ENCODE measurements at places on chromosomes 3 and 15.

DNA sequence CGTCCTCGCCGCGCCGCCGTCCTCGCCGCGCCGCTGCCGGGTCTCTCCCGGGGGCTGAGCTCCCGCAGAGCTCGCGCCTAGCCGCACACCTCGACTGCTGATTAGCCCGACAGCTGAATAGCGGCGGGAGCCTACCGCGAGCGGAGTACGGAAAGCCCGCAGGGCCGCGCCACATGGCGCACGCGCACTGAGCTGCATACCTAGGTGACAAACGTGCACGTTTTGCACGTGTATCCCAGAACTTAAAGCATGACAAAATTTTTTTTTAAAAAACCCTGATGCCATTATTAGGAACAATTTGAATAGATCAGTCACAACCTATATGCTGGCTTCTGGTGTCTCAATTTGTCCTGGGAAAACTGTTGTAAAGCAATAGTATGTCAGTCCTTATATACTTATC is at the start of gene GOLGA8A:
Gene GOLGA8A, minus strand, starts transcription at position 122 of the 400 bp plus-strand sequence. CDS start 48,117 bp downstream, outside the sequence.
- DNase-seq, result peak; percentile 80

DNA sequence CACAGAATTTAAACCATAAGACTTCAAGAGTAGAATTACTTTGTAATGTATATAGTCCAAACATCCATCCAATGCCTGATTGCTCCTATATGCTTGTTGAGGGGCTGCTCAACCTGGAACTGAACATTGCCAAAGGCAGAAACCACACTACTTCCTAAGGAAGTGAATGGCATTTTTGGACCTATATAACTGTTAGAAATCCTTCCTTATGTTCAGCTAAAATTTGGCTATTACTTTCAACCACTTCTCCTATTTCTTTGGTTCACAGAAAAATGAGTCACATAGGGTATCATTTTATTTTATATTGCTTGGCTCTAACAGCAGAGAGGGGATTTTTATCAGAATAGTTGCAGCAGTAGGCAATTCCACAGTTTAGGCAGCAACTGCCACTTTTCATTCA is 342.1 kb downstream of the SLC9A9 start:
- DNase-seq, result no peak

DNA sequence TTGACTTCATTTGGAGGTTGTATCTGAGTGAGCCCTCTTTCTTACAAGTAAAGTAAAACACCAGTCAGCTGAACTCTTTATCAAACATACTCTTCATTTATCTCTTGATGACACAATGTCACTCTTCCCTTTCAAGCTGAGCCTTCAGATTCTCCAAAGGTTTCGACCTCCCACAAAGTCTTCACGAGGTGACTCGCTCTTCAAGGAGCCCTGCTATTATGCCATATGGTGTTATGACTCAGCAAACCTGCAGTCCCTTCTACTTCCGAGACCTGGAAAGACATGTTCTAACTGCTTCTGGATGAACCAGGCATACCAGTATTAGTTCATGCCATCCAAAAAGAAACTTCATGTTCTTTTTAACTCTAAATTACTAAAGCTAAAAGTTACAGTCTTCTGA is 23.1 kb downstream of the AADAC start:
- no peak for DNase-seq

DNA sequence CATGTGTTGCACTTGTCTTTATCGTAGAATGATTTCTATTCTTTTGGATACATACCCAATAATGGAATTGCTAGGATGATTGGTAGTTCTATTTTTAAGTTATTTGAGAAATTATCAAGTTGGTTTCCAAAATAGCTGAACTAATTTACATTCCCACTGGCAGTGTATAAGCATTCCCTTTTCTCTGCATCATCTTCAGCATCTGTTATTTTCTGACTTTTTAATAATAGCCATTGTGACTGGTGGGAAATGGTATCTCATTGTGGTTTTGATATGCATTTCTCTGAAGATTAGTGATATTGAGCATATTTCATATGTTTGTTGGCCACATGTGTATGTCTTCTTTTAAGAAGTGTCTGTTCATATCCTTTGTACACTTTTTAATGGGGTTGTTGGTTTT is 81.7 kb upstream of the NUDT16 start:
- DNase-seq, result no peak

GRCh38 chr15:48823237-48823636 is 12.4 kb upstream of the CEP152 start:
- DNase-seq, result no peak

GRCh38 chr3:119632216-119632615 is 28.2 kb downstream of the POPDC2 start:
- DNase-seq, result no peak

DNA sequence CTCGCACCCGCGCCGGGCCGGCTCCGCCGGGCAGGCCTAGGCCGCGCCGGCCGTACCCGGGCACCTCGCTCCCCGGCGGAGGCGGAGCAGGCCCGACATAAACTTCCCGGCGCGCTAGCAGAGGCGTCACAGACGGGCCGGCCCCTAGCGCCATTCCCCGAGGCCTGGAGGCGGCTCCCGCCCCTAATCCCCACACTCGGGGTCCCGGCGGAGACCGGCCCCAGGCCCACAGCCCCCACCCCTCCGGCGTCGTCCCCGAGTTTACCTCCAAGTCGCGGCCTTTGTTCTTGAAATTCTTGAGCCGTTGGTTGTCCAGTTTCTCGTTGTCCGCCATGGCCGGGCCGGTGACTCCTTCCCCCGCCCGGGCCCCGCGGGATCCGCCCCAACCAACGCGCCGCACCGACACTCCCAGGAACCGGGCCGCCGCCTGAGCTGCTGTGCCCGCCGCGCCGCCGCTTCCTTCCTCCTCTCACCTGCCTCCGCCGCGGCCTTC is 376 bp downstream of the KPNA4 start:
- DNase-seq, result peak; percentile 27

All from stimulated activated CD8-positive, alpha-beta memory T cell treated with anti-CD3 and anti-CD28 coated beads, Interleukin-15, amount 100 ng/mL, for 4 hours (primary cell).